ENCODE measurements at places on chromosomes 1 and 21.

GRCh38 chr1:241762713-241763339 is 85.2 kb upstream of the EXO1 start:
- DNase-seq = no peak

GRCh38 chr1:217072926-217073325 is 349.7 kb upstream of the ESRRG start:
- DNase-seq = no peak

GRCh38 chr1:73106931-73107330 is 824.6 kb upstream of the NEGR1 start:
- no peak for DNase-seq

- no peak for DNase-seq
Measured at GRCh38 chr1:95236784-95237575, 3.0 kb downstream of the RWDD3 start.

DNA sequence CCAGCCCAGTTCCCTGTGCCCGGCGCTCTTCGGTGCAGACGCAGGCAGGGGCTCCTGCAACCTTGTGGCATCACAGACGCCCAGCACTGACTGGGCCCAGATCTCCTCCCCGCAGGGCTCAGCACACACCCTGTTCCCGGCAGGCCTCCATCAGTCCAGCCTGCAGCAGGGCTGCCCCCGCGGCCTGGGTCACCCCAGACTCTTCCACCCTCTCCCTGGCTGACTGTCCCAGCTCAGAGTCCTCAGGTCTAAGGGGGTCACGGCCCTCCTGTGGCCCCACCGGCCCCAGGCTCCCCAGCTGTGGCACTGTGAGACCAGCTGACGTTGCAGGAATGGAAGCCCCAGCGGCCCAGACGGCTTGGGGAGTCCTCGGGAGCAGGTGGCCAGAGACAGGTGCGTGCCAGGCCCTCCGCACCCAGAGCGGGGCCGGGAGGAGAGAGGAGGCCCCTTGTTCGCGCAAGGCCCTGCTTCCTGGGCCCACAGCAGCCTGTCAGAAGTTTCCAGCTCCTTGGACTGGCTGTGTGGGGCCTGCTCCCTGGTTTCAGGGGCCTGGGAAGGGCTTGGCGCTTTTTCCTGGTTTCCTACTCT is 4.2 kb downstream of the B3GALT6 start:
- no peak for DNase-seq

DNA sequence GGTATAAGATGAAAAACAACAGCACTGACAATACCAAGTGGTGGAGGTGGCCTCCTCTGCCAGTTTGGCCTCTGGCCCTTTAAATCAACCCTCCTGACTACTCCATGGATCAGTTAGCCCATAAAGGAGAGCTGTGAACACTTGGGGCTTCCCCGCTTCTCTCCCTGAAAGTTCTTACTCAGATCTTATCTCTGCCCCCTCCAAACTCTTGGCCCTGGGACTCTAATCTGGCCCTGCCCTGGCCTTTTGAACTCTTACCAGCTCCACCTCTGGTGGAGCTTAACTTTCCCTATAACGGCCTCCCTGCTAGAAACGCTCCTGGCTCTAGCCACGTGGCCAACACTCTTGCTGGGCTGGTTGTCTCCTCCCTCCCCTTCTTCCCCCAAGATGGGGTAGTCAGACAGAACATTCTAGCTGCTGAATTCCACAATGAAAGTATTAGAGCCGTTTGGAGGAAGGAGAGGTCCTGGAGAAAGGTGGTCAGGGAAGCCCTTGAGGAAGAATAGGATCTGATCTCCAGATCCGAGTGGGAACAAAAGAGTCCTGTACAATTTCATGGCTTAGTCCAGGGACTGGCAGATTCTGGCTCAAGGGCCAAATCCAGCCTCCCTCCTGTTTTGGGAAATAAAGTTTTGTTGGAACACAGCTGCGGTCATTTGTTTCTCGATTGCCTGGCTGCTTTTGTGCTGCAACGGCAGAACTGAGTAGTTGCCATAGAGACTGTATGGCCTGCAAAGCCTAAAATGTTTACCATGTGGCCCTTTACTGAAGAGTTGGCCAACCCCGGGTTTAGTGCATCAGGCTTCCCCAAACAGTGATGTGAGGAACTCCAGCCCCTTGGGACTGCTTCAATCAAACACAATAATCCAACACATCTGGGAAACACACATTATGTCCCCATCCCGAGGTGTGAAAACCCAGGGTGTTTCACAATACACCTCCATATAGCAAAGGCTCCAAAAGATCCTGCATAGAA is 9.5 kb upstream of the PIGR start:
- no peak for DNase-seq

Data from Karpas-422 (cell line).